Activated CD8-positive, alpha-beta memory T cell treated with anti-CD3 and anti-CD28 coated beads for 24 hours (primary cell): ENCODE measurements at places on chromosomes 6 and 20.

DNA sequence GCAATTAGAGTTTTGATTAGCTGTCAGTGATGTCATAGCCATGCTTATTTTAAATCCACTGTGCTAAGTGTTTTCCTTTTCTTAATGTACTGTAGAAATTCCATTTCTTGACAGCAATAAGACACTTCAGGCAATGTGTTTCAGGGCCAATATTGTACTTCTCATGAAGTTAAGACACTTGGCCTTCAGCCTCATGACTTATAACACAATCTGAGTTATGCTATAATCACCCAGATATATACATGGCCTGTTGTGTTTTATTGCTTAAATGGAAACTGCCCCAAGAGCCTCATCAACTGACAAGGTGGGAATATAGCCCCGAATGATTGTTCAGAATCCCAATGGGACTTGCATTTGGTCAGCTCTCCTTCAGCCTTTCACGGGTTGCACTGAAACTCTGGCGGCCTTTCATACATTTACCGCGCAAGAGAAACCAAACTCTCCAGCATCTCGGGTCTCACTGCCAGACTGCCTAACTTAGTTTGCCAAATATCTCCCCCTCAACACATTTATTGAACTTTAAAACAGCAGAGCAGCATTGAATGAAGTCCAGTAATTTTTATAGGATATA is 44.2 kb upstream of the TBX18 start:
- DNase-seq: no peak

DNA sequence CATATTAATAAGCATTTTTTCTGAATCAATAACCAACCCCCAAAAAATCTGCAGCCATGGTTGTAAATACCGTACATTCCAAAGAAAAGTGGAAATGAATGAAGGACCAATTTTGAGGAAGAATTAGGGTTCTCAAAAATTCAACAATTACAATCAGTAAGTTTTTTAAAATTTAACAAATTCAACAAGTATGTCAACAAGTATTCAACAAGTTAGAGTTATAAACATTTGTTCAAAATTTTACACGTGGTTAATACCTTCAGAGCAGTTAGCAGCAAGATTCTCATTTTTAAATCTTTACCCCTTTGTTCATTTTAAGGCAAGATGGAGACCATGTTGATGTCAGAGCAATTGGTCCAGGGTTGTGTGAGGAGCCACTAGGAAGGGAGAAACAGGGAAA is 27.6 kb upstream of the ANKEF1 start:
- DNase-seq: no peak

- no peak for DNase-seq
These were observed 28.7 kb downstream of the RALGAPA2 start for GRCh38 chr20:20683481-20684321.

- peak; percentile 89 for DNase-seq
These were observed 34.4 kb upstream of the FNDC1 start for GRCh38 chr6:159134701-159135364.

DNA sequence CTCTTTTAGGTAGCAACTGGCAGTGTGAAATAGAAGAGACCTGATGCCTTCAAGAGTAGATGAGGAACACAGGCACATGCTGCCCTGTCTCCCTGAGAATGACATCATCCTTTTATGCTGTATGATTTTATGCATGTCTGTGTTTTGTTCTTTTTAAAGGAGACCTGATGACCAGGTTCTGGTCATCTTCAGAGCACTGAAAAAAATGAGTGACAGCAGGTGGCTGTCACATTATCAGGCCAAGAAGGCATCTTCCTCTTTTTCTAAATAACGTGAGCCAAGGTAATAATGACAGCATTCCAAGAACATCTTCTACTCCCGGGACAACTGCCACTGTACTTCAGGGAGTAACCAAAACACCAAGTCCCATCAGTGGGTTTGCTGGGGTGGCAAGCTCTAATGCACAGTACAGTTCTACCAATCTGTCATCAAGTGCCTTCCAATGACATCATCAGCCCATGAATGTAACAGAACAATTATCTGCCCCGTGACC is 28.9 kb downstream of the CNKSR3 start:
- DNase-seq: no peak

DNA sequence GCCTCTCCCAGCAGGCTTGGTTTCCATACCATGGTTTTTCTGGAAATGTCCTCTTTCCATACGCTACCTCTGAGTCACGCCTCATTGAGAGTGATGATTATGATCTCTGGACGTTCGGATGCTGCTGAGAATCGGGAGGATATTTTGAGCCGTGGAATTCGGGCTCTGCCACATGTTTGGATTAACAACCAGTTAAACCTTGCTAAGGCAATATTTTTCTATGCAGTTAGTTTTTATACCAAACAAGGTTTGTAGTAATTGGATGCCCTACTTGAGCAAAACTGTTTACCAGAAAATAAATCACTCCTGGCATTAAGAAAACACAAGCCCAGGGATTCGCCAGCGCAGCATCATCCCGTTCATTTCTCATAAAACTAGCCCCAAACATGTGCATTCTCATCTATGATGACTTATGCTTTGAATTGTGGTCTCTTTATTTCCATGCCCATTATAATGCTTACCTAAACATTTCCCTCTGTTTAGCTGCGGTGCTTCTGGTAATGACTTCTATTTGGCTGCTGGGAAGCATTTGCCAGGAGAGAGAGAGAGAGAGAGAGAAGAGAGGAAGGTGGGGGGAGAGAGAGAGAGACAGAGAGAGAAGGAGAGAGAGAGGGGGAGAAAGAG is 198.9 kb downstream of the CLIC5 start:
- no peak for DNase-seq

- DNase-seq: no peak
These were observed 33.9 kb downstream of the SCAF8 start for GRCh38 chr6:154767003-154767723.

GRCh38 chr20:8226106-8226505 is 94.0 kb downstream of the PLCB1 start:
- DNase-seq: no peak

DNA sequence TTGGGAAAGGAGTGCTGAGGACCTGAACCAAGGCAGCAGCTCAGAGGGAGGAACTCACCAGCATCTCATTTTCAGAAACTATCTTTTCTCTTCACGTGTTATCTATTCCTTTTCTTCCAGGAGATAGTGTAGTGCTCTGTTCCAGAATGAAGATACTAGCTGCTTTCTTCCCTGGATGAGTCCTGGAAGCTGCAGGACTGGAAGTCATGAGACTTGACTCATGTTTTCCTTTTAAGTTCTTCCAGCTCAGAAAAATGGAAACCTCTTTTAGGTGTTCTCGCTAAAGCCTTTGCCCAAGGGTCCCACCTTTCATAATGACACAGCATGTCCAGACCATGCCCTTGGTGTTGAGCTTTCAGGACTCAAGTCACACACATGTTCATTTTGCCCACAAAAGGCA is 106.7 kb downstream of the UNC5CL start:
- no peak for DNase-seq

DNA sequence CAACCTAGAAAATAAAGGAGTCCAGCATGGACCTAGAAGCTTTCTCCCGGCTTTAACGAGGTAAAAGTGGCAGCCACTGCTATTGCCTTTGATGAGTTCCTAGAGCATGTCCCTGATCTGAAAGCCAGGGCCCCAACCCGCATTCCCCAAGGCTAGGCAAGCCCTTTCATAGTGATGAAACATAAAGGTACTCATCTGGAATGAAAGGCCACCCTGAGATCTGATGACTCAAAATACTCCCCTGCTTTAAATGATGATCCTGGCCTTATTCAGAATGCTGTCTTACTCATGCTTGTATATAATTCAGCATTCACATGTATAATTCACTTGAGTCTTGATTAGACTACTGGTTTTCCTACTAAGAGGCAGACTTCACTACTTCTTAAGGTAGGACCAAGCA is 21.3 kb downstream of the TTPAL start:
- DNase-seq: no peak

DNA sequence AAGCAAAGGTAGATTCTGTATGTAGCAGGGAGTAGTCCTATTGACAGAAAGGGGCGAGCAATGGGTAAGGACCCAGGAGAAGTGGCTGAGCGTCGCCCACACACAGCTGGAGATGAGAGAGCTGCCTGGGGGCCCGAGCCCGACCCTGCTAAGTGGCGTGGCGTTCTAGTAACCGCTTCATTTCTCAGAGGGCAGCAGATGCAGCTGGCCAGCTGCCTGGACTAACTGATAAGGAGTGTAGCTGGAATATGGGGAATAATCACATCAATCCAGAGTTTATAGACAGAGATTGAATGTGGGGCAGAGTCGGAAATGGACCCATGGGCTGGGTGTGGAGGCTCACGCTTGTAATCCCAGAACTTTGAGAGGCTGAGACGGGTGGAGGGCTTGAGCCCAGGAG is 64.4 kb downstream of the EZR start:
- no peak for DNase-seq

- no peak for DNase-seq
These were observed 28.6 kb downstream of the FOXO3 start for GRCh38 chr6:108589244-108589791.

- DNase-seq: no peak
These were observed 8.7 kb downstream of the LAMA5 start for GRCh38 chr20:62358171-62359042.

GRCh38 chr6:9795880-9796279 is 619.0 kb downstream of the TFAP2A start:
- DNase-seq: no peak

DNA sequence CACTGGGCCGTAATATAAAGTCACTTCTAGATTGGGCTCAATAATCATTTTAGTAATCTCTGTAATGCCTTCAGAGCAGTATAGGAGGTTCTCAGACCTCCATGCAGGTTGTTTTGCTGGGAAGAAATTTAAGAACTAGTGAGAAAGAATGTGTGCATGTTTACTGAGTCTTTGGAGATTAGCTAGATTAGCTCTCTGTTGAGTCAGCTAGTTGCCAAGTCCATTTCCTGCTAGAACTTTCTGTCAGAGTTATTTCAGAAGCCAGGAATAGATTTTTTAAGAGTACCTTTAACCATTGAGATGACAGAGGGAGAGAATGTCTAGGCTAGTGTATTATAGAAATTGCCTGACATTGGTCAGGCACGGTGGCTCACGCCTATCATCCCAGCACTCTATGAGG is 33.3 kb downstream of the ORC3 start:
- no peak for DNase-seq

- no peak for DNase-seq
These were observed 264.5 kb downstream of the PREX1 start for GRCh38 chr20:48563191-48563870.

- DNase-seq: no peak
These were observed 22.0 kb downstream of the KIF13A start for GRCh38 chr6:17965397-17965796.

GRCh38 chr6:134073161-134073560 is 20.7 kb upstream of the SLC2A12 start:
- no peak for DNase-seq

DNA sequence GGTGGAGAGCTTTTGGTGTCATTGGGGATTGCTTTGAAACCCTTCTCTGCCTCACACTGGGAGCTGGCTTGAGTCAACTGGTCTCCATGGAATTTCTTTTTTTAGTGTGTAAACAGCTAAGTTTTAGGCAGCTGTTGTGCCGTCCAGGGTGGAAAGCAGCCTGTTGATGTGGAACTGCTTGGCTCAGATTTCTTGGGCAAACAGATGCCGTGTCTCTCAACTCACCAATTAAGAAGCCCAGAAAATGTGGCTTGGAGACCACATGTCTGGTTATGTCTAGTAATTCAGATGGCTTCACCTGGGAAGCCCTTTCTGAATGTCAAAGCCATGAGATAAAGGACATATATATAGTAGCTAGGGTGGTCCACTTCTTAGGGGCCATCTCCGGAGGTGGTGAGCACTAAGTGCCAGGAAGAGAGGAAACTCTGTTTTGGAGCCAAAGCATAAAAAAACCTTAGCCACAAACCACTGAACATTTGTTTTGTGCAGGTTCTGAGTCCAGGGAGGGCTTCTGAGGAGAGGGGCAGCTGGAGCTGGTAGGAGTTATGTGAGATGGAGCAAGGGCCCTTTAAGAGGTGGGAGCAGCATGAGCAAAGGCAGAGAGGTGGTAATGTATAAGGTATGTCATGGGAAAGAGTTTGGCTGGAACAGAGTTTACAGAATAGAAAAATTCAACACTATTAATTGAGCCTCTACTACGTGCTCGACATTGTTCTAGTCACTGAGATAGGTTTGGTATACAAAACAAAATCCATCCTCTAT is 31.2 kb downstream of the SRSF3 start:
- DNase-seq: no peak

DNA sequence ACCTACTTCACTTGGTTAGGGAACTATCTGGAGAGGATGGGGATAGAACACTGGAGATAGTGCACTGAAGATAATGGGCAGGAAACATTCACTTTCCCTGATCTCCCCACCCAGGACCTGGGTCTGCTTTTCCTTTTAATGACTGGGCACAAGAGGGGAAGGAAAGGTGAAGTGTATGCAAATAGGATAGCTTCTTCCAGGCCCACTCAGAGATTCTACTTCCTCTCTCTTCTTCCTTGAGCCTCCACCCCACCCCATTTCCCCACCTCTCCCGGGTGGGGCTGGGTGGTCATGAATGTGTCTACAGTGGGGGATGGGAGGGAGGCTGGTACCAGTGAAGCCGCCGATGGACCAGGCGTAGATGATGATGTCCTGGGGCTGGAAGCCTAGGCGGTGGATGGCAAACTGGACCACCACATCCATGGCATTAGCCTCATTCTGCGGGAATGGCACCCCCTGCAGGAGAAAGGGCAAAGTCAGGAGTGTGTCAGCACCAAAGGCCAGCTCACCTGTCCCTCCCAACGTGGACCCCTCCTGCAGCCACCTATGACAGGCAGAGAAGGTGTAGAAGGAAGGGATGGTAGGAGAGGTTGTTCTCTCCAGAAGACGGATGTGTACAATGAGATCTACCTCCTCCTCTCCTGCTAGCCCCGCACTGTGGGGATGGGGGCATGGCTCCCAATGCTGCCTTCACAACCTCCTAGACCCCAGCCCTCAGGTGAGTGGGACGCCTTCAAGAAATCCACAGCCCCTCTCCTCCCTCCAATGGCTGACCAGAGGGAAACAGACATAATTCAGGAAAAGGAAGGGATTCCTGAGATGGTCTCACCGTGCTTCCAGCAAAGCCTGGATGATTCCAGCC is 8.6 kb upstream of the LY6G5C start:
- no peak for DNase-seq

- peak; percentile 83 for DNase-seq
These were observed 4.6 kb upstream of the RAE1 start for GRCh38 chr20:57346477-57346876.

GRCh38 chr6:27872642-27873020 is 39.6 kb downstream of the OR2B2 start:
- no peak for DNase-seq

DNA sequence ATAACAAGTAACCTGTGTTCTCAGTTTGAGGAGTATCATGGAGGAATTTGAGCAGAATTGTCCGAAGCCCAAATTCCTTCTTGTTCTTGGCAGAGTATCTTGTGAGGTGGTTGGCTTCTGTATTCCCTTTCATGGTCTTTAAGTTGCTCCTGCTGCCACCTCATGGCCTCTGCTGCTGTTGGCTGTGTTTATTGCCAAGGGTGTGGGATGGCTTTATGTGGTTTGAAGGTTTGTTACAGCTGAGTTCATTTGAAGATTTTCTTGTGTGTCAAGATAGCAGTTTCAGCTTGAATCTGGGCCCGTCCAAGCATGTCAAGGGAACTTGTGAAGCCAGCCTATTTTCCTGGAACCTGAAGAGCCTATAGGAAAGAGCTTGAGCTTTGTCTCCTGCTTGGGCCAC is 20.2 kb upstream of the TTK start:
- no peak for DNase-seq
